Hematopoietic multipotent progenitor cell (in vitro differentiated cells): ENCODE measurements at places on chromosomes 16 and 17.
A peak's percentile ranks its signal among the peaks of the same experiment; 100 is the strongest.

DNA sequence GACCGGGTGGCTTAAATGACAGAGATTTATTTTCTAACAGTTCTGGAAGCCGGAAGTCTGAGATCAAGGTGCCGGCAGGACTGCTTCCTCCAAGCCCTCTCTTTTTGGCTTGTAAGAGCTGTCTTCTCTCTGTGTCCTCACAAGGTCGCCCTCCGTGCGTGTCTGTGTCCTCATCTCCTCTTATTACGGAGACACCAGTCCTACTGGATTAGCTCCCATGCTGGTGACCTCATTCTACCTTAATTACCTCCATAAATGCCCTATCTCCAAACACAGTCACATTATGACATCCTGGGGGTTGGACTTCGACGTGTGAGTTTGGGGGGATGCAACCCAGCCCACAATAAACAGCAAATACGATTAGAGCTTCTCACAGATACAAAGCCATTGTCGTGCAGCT, 161.5 kb downstream of the FOXL1 start:
- no peak for DNase-seq

DNA sequence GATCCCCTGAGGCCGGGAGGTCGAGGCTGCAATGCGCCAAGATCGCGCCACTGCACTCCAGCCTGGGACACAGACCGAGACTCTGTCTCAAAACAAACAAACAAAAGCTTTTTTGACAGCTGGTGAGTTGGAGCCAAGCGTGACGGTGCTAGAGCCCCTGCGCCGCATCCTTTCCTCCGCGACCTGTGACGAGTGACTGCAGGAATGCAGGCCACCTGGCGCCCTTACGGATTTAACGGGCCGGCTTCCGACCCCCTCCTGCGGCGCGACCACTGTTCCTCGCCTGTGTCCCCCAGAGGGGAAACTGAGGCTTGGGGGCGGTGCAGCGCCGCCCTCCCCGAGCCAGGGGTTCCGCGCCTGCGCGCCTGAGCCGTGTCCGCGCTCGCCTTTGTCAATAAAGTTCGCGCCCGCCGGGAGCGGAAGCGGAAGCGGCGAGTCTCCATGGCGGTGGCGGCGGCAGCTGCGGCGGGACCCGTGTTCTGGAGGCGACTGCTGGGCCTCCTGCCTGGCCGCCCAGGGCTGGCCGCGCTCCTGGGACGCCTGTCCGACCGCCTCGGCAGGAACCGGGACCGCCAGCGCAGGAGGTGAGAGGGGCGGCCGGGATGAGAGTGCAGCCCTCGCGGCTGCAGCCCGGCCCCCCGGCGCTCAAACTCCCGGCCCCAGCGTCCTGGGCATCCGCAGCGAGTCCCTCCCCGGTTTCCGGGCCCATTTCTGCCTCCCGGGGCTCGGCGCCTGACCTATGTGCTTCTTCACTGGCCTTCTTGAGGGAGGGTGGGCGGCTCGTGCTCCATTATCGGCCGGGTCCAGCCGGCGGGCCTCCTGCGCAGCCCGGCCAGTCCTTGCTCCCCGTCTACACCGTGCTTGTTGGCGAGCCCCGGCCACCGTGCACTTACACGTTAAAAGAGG, at the start of gene PGS1:
PGS1 (plus strand) TSS at position 425 of the 906 bp plus-strand sequence; CDS start at position 442, 17 bp downstream.
- peak; percentile 62 for DNase-seq

- no peak for DNase-seq
Measured at GRCh38 chr16:27704252-27704651, 154.3 kb downstream of the KATNIP start.

GRCh38 chr17:74134991-74135390, 68.5 kb upstream of the RPL38 start:
- no peak for DNase-seq

GRCh38 chr16:19443659-19444058, 26.0 kb downstream of the TMC5 start:
- no peak for DNase-seq

DNA sequence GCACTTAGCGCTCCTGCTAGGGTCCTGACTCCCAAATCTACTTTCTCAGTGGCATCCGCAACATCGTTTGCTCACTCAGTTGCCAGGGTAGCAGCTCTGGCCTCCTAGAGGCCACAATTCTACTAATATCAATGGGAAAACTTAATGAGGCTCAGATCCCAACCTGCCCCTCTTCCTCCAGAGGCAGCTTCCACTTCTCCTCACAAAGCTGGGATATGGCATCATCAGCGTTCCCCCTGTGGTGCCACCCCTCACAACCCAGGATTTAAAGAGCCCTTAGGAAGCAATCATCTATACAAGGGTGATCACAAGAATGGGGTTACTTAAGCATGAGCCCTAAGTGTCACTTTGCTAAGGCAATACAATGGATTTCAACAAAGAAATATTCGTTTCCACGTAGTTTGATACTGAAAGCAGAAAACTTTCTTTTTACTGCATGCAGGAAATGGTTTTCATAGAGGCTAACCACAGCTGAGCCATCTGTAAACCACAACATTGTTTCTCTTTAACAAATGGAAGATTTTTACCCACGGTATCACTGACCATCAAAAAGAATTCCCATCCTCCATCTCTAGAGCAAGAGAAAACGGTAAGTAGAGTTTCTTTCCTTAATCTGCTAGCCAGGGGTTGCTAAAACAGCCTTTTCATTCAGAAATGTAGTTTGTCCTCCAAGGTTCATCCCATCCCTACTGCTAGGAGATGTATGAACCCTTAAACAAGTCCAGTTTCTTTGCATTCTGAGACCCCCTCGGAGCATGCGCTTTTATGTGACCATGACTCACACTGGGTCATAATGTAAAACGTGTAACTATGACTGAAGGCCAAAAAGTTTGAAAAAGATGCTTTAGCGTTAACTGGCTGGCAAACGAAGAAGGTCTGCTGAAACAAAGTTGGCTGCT, 68.3 kb upstream of the BCAR1 start:
- DNase-seq = peak; percentile 33

DNA sequence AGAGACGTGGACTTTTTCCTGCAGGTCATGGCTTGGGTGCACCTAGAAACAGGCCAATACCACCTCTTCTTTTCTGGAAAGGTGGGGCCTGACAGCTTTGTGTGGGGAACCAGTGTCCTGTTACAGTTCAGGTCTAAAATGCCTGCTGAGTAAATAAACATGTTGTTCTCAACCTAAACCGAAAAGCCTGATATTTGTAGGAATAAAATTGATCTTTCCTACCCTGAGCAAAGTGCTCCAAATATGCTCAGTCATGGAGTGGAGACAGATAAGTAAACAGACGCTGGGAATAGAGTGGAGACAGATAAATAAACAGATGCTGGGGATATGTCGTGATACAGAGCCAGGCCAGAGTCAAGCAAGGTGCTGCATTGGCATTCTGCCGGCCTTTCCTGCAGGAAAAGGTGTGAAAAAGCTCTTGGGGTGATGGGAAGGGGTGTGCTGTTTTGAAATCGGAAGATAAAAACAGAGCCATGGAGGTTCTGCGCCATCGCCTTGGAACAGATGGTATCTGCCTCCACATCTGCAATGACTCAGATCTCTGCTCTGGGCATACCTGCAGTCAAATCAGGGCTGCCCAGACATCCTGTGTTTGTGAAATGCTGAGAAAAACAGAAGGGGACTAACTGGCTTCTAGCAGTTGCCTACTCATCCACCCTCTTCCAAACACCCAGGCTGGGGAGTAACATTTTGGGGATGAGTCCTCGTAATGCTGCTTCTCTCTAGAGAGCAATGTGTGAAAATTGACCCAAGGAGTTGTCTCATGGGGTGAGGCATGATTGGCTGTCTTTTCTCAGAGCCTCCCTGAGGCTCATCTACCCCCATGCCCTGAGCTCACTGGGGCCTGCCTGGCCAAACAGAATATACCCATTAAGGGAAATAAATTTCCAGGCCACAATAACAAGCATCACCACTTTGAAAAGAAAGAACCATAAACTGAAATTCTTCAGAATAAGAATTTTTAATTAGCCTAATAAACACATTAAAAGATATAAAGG, 16.8 kb upstream of the TRPV2 start:
- peak; percentile 96 for DNase-seq

DNA sequence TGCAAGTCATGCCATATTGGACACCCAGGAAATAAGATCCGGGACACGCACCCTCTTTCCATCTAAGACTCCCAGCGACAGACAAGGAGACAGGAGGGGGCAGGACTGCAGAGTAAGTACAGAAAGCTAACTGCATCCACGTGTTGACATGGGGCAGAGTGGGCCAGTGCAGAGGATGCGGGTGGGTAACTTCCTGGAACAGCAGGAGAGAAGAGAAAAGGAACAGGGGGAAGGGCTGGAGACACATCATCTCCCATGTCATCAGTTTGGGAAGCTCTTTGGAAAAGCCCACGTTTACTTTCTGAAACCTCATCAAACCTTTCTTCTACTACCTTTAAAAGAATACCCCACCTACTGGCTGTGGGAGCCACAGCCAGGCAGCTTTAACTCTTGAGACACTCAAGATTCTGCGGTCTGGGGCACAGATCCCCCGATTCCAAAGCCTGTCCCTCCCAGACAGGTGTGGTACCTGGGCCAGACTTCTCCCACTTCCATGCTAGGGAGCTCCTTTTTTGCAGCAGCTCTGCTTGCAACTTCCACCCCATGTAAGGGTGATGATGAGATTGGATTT, 273.5 kb upstream of the RPL38 start:
- DNase-seq = no peak
